ENCODE measurements at places on chromosomes 3 and 15. TPM values are rescaled to one million over a fixed set of nuclear protein-coding genes. Genes with fewer than 3 reads are reported as not detected.
A peak's percentile ranks its signal among the peaks of the same experiment; 100 is the strongest.

DNA sequence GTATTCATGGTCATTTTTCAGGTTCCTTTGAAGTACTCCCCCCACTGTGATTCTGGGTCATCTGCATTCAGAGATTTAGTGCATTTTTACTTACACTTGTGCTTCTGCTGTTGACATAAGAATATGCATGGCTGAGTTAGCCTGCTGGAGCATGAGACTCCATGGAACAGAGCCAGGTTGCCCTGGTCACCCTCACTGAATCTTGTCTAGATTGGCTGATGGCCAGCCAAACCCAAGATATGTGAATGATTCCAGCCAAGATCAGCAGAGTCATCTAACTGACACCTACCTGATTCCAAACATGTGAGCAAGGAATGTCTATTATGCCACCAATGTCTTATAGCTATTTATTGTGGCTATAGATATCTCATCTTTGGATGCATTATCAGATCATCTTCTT, 25.1 kb downstream of the DTWD1 start:
- no peak overlapping the region for H3K4me3 ChIP-seq
- no peak for DNase-seq
- H3K27ac ChIP-seq, result no peak overlapping the region
- peaks cover 10% of the 10 kb centered on the region for H3K36me3 ChIP-seq

CHRM5 gene
- total RNA-seq, result not detected

PLCH1 gene
- 14.0 TPM for total RNA-seq

DNA sequence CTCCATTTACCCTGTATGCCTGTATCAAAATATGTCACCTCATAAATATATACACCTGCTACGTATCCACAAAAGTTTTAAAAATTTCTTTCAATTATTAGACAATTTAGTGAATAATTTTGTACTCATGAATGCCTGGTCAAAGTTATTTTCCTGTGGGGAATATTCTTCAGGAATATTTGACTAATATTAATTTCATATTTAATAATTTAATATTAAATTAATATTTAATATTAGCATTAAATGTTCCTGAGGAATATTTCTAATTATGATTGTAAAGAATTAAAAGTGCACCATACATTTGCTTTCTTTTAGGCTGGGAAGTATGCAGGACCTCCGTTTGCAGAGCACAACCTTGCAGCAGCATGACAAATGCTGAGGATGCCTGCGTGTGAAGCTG, 422.7 kb downstream of the C3orf38 start:
- no peak for DNase-seq
- no peaks in the 10 kb centered on the region for H3K36me3 ChIP-seq
- H3K4me3 ChIP-seq, result no peak overlapping the region
- H3K4me1 ChIP-seq, result no peaks in the 10 kb centered on the region
- H3K27me3 ChIP-seq, result no peaks in the 10 kb centered on the region

SERPINI2 gene
- 2.3 TPM for total RNA-seq

- peaks cover 38% of the 10 kb centered on the region for H3K36me3 ChIP-seq
- H3K27me3 ChIP-seq, result no peaks in the 10 kb centered on the region
- H3K4me3 ChIP-seq, result no peak overlapping the region
- no peak for DNase-seq
Measured at GRCh38 chr15:57259568-57260040, 116.7 kb upstream of the CGNL1 start.

DNA sequence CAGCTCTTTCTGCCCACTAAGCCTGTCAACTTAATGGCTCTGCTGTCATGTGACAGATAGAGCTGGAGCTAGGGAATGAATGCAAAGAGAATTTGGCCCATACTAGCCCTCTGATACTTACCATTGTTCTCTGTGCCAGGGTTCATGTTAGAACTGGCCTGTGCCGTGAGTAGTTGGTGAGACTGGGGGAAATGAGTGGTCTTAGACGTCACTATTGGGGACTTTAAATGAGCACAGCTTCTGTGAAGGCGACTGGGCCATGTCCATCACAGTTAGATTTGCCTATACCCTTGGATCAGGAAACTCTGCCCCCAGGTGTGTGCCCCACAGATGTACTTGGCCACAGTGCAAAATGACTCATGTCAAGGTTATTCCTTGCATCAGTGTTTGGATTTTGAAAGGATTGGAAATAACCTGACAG, 124.9 kb downstream of the PTPRG start:
- H3K27me3 ChIP-seq, result no peaks in the 10 kb centered on the region
- peaks cover 10% of the 10 kb centered on the region for H3K4me1 ChIP-seq

SOX14 gene
- total RNA-seq, result not detected

- H3K36me3 ChIP-seq, result no peaks in the 10 kb centered on the region
- no peak overlapping the region for H3K27ac ChIP-seq
- peaks cover 6% of the 10 kb centered on the region for H3K27me3 ChIP-seq
- H3K4me1 ChIP-seq, result no peaks in the 10 kb centered on the region
Measured at GRCh38 chr3:66934725-66935124, 63.4 kb upstream of the KBTBD8 start.

RBPMS2 gene
- total RNA-seq, result 4.0 TPM

GRCh38 chr15:85559530-85559929, 179.1 kb downstream of the AKAP13 start:
- H3K27ac ChIP-seq, result peak overlapping the region; percentile 34
- H3K4me1 ChIP-seq, result peaks cover 80% of the 10 kb centered on the region
- H3K36me3 ChIP-seq, result peaks cover 9% of the 10 kb centered on the region
- no peak for DNase-seq
- no peaks in the 10 kb centered on the region for H3K27me3 ChIP-seq
- H3K4me3 ChIP-seq, result no peak overlapping the region

OIP5 gene
- 0.62 TPM for total RNA-seq

KBTBD13 gene
- total RNA-seq, result not detected

DNA sequence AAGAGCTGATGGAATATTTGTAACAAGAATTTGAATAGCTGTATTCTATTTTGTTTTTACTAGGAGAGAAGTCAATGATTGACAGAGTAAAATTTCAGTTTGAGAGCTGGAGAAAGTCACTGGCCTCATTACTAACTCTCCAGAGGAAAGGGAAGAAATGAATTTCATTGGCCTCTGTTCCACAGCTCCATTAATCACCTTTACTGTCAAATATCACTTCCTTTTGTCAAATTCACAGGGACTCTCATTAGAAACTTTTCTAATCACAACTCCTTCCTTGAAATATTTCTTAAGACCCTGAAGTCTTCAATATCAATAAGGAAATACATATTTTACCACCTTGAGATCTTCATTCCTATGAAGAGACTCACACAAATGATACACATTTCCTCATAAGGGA, 379.9 kb upstream of the RASGRP1 start:
- H3K4me1 ChIP-seq, result no peaks in the 10 kb centered on the region
- no peak overlapping the region for H3K27ac ChIP-seq
- H3K4me3 ChIP-seq, result no peak overlapping the region

GRCh38 chr3:190314741-190315140, 7.5 kb downstream of the CLDN1 start:
- no peaks in the 10 kb centered on the region for H3K36me3 ChIP-seq
- H3K4me1 ChIP-seq, result no peaks in the 10 kb centered on the region
- no peaks in the 10 kb centered on the region for H3K27me3 ChIP-seq
- no peak overlapping the region for H3K4me3 ChIP-seq
- H3K27ac ChIP-seq, result no peak overlapping the region

CLDN1 gene
- total RNA-seq, result 5.2 TPM

Measured in lower lobe of right lung (tissue), 2 donors.